ENCODE measurements at places on chromosomes 1 and 21.

- no peak for DNase-seq
These were observed 7.1 kb downstream of the DENND1B start for GRCh38 chr1:197768014-197768805.

DNA sequence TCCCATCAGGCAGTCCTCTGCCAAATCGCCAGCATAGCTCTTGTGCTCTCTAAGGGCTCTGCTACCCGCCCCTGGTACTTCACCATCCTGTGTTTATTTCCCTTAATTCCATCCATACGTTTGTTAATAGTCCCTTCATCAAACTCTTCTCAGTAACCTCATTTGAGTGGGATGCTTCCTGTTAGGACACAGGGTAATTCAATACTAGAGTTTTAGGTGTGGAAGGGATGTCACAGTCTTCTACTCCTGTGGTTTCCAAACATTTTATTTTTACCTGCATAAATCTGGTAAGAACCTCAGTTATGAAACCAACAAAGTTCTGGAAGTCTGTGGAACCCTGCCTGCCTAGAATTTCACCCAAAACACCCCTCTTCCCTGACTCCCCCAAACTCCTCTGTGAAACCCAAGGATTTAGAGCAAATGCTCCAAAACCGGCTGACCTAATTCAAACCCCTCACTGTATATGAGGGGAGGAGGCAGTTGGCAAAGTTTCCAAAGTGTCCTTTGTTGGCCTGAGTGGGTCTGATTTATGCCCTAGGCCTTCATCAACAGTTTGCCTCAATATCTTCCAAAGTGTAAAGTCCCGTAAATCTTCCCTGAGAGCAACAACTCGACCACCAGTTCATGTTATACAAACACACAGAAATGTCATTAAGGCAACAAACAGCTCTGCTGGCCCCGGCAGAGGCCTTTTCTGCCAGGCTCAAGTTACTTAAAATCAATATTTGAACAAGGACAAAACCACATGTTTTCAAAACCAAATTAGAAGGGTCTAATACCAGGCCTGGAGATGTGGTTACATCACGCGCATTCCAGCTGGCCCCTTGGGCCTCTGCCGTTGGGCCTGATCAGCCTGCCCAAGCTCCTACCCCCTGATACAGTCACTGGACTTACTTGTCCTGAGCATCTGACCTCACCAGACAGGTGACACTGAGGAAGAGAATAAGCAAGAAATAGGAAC is 82.4 kb upstream of the FGGY start:
- DNase-seq = no peak

DNA sequence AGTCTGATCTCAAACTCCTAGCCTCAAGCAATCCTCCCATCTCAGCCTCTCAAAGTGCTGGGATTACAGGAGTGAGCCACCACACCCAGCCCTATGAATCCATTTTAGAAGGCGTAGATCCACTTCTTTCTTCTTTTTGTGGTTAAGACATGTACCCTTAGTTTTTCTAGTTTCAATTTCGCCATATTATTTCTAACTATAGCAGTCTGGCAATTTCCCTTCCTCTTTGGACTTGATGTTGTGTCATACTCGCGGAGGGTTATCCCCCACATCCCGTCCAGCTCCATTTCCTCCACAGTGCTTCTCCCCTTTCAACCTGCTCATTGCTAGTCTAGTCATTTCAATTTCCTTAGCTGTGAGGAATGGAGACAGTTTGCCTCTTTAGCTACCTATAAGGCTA is 5.2 kb upstream of the LRRC8D start:
- no peak for DNase-seq

GRCh38 chr1:214317300-214317699 is 36.3 kb downstream of the SMYD2 start:
- DNase-seq = no peak

GRCh38 chr1:168180148-168180524 is 1.4 kb downstream of the TIPRL start:
- peak; percentile 42 for DNase-seq

- DNase-seq = no peak
These were observed 68.7 kb upstream of the ROR1 start for GRCh38 chr1:63705078-63705477.

- no peak for DNase-seq
These were observed 3.1 kb upstream of the S100A8 start for GRCh38 chr1:153393926-153394325.

- no peak for DNase-seq
These were observed 23.6 kb upstream of the NEK2 start for GRCh38 chr1:211699059-211699458.
